Activated gamma-delta T cell (primary cell): ENCODE measurements at places on chromosomes 4 and X.

DNA sequence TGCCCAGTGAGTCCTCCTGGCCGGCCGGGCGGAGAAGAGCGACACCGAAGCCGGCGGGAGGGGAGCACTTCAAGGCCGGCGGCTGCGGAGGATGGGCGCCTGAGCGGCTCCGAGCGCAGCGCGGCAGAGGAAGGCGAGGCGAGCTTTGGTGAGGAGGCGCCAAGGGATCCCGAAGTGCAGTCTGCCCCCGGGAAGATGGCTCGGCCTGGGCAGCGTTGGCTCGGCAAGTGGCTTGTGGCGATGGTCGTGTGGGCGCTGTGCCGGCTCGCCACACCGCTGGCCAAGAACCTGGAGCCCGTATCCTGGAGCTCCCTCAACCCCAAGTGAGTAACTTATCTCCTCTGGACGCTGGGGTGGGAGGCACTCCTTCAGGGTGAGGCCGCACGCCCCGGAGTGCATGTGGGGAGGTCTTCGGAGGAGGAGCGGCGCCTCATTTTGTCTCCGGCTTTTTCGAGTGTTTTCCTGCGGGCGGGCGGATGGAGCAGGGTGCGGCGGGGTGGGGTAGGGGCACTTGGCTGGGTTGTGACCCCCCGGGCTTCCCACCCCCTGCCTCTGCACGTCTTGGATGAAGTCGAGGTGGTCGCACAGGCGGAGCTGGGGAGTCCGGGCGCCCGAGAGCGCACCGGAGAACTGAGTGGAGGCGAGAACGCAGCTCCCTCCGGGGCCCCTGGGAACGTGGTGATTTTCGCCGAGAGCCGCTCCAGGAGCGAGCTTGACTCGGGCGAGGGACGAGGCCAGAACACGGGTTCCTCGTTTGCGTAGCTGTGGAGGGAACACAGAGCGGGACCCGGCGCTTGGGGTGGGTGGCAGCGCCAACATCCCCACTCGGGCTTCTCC is 979 bp downstream of the EFNB1 start:
- peak; percentile 19 for DNase-seq

DNA sequence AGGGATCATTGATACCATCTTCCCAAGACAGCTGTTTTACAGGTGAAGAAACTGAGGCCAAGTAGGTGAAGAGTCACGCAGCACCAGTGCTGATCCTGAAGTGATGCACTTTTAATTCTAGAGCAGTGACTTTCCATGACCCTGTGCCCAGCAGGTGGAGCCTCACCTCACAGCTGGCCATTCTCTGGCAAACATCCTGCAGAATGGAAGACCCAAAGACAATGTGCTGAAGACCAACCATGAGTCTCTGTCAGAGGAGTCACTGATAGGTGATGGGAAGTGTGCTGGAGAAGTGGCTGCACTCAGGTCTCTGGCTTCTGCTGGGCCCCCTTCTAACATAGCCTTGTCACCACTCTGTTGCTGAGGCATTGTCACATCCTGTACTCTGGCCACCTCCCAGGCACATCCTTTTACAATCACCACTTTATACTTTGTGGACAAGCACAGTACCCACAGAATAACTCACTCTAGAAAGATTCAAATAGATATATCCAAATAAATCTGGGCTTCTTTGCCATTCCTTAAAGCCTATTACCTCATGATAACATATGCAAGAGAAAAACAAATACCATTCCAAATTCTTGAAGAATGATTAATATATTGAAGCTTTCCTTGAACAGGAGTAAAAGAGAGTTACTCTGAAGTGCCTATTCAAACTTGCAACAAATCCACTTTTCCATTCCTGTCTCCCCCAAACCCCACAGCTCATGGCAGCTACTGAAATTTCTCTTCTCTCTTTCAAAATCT is 64.1 kb upstream of the SCOC start:
- no peak for DNase-seq

DNA sequence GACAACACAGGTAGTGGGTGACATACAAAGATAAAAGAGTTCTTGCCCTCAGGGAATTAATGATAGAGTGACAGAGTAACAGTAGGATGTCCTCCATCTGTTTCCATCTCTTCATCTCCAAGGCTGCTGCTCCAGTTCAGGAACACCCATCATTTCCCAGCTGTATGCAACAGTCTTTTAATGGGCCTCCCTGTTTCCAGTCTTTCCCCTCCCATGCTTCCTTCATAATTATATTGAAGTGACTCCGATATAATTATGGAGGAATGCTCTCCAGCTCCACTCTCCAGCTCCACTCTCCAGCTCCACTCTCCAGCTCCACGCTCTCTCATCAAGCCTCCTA is 65.3 kb upstream of the MSN start:
- no peak for DNase-seq

GRCh38 chr4:174600391-174600790 is 78.1 kb upstream of the HPGD start:
- DNase-seq = no peak

DNA sequence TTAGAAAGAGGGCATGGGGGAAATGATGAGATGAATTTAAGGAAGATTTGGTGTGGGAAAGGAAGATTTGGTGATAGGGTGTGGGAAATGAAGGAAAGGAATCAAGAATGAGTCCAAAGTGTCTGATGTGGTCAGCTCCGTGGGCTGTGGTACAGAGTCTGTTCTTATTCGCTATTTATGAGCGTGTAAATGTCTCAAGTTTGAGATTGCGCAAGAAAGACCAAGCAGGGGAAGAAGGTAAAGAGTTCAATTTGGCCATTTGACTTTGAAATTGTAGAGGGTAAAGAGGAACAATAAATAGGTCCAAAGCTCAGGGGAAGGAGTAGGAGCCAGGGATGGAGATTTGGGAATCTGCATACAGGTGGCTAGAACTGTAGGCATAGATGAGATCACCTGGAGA is 11.3 kb upstream of the SMS start:
- no peak for DNase-seq
